ENCODE measurements at places on chromosomes 16 and 17.

DNA sequence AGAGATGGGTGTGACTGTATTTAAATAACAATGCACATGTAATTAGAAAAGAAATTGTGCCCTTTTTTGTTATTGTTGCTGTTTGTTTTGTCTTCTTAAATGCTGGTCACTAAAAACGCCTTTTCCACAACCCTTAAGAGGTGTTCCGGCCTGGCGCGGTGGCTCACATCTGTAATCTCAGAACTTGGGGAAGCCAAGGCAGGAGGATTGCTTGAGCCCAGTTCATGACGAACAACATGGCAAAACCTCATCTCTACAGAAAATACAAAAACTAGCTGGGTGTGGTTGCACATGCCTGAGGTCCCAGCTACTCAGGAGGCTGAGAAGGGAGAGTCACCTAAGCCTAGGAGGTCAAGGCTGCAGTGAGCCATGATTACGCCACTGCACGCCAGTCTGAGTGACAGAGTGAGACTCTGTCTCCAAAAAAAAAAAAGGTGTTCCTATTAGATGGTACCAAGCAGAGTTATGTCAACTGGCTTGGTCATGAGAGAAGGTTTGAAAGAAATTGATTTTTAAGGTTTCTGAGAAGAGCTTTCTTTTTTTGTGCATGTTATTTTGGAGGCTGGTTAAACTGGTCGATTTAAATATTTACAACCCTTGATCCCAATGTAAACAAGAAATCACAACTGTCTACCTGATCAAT lies 23.5 kb upstream of the RFFL start:
- no peak for DNase-seq

DNA sequence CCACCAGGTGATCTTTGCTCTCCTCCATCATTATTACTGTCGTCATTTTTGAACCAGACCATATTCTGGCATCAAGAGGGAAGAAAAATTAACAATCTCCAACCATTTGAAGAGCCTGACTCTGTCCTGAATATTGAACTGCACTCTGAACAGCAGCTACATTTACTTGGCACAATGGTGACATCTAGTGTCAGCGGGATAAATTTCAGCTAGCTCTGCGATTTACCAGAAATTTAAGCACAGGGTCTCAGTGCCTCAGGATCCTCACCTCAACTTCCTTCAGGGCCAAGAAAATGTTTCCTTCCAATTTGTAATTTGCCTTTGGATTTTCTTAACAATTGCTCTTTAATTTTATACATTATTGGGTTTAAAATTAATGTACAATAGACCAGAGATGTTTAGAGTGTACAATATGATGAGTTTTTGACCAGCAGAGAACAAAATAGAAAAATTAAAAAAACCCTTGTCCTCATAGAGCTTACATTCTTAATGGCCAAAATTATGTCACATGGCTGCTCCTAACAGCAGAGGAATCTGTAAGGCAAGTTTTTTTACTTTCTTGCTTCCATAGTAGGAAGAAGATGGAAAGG lies 10.7 kb upstream of the ZNF19 start:
- DNase-seq, result peak; percentile 31

- no peak for DNase-seq
These were observed 133.8 kb upstream of the FAM20A start for GRCh38 chr17:68734931-68735330.

GRCh38 chr17:39171933-39172332 lies 6.0 kb upstream of the ARL5C start:
- no peak for DNase-seq

GRCh38 chr16:31270795-31271194 lies 11.0 kb downstream of the ITGAM start:
- no peak for DNase-seq

GRCh38 chr17:9987779-9988585 lies 82.9 kb upstream of the RCVRN start:
- DNase-seq, result no peak

Measured in T-helper 17 cell (primary cell).